ENCODE measurements at places on chromosomes 5 and 9. TPM values are rescaled to one million over a fixed set of nuclear protein-coding genes. Genes with fewer than 3 reads are reported as not detected.

TRIM36 gene
- total RNA-seq = 2.0 TPM

PCDHA9 gene
- total RNA-seq = 0.04 TPM

CER1 gene
- total RNA-seq = not detected

SLCO6A1 gene
- not detected for total RNA-seq

F2RL2 gene
- total RNA-seq = 3.7 TPM

GRCh38 chr5:57258943-57259342 is 85.1 kb downstream of the GPBP1 start:
- no peak for DNase-seq
